ENCODE measurements at places on chromosomes 4 and X.
A peak's percentile ranks its signal among the peaks of the same experiment; 100 is the strongest.

- no peak for DNase-seq
Measured at GRCh38 chrX:46140272-46140671, 404.9 kb downstream of the ZNF674 start.

- no peak for DNase-seq
Measured at GRCh38 chr4:152628128-152628527, 51.7 kb downstream of the TMEM154 start.

DNA sequence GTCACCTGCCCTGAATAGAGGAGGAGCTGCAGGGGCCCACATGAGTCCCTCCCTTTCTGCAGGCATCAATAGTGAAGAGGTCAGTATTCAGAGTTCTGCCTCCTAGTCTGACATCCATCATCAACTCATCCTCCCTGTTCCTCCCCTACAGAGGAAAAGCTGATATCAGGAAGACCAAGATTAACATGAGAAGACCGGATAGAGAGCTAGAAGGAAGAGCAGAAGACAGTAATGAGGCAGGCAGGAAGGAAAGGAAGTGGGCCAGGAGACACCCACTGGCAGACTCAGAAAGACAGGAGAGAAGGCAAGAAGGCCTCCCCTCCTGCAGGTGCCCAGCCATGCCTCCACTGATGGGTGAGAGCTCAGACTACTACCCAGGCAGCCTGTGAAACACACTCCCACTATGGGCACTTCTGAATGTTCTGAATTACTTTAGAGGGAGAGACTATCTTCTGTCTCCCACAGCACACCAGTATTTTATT is 74.6 kb downstream of the CC2D2A start:
- no peak for DNase-seq

DNA sequence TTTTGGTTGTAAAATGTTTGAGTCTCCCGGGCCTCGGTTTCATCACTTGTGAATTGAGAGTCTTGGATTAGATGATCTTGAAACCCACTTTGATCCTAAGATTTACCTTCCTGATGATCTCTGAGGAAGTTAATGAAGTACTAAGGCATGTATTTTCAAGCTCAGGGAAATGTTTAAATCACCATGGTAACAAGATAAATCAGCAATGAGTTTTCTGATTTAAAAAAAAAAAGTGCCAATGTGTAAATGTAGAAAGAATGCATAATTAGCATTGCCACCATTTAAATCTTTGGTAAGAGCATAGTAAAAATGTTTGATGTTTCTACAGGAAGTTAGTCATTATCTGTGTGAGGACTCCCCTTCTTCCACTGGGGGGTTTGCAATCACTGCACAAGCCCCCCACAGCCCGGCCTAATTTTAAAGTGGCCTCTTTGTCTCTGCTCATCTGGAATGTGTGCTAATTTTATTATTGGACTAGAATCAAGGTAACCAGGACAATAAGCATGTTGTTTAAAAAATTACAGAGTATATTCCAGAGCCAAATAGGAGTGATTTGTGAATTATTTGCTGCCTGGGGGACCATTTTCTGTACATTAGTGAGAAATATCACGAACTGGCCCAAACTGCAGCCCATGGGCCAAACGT is 93.6 kb downstream of the SLC34A2 start:
- DNase-seq, result no peak

GRCh38 chrX:74526764-74527163 is 87.7 kb downstream of the RLIM start:
- no peak for DNase-seq

GRCh38 chrX:105475801-105476200 is 255.3 kb upstream of the TEX13A start:
- no peak for DNase-seq

- no peak for DNase-seq
Measured at GRCh38 chr4:20995610-20996009, 295.4 kb downstream of the PACRGL start.

DNA sequence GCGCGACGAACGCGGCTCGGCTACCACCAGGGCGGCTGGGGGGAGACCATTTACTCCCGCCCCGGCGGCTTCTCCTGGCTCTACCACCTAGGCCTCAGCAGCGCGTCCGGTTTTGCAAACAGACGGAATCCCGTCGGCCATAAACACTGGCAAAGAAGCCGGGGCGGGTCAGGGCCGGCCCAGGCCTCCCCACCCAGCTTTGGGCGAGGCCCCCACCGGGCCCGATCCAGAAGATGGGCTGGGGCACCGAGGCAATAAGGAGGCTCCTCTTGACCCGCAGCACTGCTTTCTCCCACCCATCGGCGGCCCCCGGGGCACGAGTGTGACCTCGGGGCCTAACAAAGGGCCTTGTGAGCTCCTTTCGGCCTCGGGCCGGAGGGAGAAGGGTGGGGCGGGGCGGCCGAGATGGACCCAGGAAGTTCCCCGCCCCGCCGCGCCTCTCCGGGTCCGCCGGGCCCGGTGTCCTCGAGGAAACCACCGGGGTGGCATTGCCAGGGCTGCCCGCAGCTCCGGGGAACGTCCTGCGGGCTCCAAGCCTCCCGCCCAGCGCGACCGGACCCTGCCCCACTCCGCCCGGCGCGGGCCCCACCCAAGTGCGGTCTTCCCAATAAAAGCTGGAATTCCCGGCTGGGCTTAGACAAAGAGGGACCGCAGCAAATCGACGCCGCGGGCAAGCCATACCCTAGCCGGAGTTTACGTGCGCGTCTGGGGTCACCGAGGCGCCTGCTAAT is 5.9 kb downstream of the BCOR start:
- peak; percentile 30 for DNase-seq

GRCh38 chr4:26152056-26152455 is 168.8 kb upstream of the RBPJ start:
- DNase-seq, result no peak

DNA sequence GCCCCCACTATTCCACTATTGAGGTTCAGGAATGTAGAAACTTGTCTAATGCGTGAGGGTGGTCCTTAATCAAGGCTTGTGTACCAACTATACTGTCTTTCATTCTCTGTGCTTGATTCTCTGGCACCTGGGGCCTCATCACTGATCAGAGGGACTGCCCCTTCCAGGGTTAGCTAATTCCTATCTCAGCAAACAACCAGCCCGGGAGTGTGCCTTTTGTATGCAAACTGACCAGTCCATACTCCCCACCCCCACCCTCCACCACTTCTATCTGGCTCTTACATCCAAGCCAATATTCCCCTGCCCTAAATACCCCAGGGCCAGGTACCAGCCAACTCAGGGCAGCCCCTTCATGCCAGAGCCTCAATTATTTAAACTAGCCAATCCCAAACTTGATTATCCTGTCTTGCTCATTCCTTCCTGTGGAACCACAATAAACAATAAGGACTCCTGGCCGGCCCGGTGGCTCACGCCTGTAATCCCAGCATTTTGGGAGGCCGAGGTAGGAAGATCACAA is 59.3 kb downstream of the FTHL17 start:
- DNase-seq, result no peak

DNA sequence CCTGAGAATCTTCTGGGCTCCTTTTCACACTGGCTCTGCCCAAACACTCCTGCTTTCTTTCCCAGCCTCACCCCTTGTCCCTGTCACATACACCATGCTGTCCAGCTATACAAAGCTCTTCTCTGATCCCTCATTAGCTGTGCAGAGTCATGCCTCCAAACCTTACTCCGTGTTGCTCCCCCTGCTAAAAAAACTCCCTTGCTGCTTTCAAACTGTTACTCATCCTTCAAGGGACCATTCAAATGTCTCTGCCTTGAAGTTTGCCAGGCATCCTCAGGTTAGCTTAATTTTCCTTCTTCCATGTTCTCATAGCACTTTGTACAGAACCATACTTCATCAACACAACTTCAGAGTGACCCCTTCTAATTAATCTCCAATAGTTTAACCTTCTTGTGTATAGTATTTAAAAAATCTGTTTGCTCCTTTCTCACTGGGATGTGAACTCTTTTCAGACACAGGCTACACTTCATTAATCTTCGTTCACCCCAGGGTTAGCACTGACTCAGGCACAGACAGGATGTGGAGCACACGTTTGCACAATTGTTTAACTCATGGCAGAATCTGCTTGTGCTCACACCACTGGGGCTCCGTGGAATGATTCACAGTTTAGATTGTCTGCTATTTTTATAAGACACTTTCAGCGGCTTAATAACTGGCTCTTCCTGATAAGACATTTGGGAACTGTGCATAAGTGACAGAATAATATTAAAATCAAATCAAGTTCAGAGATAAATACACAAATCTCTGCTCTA is 21.4 kb upstream of the SEL1L3 start:
- DNase-seq, result no peak

- DNase-seq, result no peak
Measured at GRCh38 chrX:2596555-2597255, 94.4 kb upstream of the CD99 start.

DNA sequence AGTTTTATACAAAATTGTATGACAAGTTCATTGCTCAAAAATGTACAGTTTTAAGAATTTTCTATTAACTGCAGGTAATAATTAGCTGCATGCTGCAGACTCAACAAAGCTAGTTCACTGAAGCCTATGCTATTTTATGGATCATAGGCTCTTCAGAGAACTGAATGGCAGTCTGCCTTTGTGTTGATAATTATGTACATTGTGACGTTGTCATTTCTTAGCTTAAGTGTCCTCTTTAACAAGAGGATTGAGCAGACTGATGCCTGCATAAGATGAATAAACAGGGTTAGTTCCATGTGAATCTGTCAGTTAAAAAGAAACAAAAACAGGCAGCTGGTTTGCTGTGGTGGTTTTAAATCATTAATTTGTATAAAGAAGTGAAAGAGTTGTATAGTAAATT is 131.0 kb downstream of the TET2 start:
- DNase-seq, result no peak

GRCh38 chrX:137353404-137353803 is 212.5 kb upstream of the ZIC3 start:
- DNase-seq, result no peak

GRCh38 chr4:151700566-151701316 is 60.1 kb downstream of the GATB start:
- DNase-seq, result no peak

- DNase-seq, result peak; percentile 59
Measured at GRCh38 chr4:8346838-8347605, 77.5 kb downstream of the HTRA3 start.

DNA sequence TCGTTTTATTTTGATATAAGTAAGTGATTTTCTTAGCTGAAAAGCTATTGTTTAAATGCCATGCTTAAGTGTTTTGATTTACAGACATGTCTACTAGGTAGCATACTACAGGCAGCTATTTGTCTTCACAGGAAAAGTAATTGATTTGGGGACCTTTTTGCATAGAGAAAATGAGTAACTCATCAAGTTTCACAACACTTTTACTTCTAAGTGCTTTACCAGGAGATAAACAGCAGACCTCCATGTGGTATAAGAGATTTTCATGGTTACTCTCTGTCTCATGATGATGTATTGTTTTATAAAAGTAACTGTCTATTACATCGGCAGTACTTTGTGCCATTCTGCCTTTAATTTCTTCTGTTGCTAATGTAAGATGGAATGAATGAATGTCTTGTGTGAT is 28.7 kb downstream of the RBPJ start:
- DNase-seq, result no peak

- DNase-seq, result no peak
Measured at GRCh38 chrX:5307416-5307815, 921.3 kb downstream of the NLGN4X start.

- DNase-seq, result no peak
Measured at GRCh38 chr4:143185253-143186107, 763 bp downstream of the USP38 start.

- DNase-seq, result no peak
Measured at GRCh38 chr4:6029254-6029653, 11.0 kb upstream of the C4orf50 start.

DNA sequence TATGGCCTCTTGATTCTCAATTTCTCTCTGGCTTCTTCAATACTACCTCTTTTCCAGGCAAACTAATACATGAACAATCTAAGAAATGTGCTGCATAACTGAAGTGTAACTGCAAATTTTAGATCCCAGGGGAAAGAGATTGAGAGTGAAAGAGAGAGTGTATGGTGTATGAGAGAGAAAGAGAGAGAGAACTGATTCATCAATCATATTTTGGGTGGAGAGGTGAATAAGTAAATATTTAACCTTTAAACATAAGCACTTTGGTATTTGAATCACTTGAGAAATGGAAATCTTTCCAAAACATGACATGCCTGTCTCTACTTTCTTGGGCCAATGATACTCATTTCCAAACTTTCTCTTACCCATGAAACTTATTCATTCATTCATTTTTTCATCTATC is 147.2 kb upstream of the DIPK2B start:
- no peak for DNase-seq

GRCh38 chr4:14078326-14078725 is 450.8 kb upstream of the BOD1L1 start:
- no peak for DNase-seq

DNA sequence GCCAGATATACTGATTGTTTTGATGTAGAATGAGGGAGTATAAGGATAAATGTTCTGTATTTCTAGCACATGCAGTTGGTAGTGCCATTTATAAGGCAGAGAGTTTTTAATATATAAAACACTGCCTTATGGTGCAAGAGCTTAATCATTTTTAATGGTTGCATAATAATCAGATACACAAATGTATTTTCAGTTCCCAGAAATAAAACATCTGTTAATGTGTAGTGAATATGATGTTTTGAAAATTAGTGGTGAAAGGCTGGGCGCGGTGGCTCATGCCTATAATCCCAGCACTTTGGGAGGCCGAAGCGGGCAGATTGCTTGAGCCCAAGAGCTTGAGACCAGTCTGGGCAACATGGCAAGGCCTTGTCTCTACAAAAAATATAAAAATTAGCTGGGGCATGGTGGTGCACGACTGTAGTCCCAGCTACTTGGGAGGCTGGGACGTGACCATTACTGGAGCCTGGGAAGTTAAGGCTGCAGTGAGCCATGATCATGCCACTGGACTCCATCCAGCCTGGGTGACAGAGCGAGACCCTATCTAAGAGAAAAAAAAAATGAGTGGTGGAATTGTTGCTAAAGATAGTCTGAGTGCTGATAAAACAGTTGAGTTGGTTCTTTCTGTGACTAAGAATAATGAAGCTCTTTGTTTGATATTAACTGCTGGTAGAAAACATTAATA is 29.3 kb downstream of the CLCN3 start:
- DNase-seq, result no peak

GRCh38 chr4:56250776-56251175 is 136.5 kb downstream of the AASDH start:
- no peak for DNase-seq

DNA sequence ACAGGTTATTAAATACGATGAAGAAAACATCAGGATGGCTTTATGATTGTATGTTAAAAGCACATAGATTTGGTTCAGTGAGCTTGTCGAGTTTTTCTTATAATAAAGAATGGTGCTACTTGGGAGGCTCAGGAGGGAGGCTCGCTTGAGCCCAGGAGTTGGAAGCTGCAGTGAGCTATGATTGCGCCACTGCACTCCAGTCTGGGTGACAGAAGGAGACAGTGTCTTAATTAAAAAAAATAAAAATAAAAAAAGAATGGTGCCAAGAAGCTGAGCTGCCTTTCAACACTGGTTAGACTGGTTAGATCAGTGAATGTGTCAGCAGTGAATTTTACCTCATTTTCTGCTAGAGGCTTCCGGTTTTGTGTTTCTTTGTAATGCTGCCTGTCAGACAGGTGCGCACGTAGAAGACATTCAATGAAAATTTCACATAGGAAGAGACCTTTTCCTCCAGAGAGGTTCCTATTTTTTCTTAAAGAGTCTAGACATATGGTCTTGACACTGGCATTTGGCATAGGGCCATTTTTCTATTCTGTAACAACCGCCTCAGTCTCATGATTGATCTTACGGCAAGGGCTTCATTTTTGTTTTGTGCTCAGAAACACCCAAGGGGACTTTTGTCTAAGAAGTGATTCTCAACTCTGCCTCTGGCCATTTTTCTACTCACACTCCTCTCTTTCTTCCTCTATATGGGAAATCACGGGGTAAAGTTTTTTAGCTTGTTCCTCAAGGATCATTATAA is 15.0 kb upstream of the ARSF start:
- no peak for DNase-seq

Data from right forelimb (tissue), 1 donor.